ENCODE measurements at places on chromosomes 7 and 10.

DNA sequence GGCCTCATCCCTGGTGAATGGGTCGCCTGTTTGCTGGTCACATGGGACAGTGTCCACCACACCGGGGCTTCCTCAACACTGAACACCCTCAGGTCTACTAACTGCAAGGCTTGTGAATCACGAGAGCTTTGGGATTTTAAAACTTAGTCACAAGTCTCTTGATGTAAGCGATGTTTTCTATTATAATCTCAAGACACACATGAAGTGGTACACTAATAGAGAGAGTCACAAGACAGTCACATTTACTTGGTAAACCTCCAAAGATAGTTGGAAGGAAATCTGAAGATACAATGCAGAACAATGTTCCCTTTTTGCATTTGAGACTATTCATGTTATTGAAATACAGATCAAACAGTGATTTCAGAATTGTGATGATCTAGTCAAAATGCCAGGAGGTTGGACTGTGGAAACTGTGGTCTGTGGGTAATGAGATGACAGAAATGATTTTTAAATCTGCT is 233.1 kb upstream of the KLF6 start:
- no peak for DNase-seq

DNA sequence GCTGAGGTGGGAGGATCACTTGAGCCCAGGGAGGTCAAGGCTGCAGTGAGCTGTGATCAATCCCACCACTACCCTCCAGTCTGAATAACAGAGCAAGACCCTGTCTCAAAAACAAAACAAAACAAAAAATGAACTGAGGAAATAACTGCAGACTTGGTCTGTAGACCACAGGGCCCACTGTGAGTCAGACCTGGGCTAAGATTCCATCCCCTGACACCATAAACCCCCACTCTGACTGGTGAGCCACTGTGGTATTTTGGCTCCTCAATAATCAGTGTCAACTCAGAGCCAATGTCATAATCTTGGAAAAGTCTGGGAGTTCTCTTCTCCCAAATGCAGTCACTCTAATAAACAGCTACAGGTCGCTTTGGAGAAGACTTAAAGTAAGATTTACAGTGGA is 24.0 kb upstream of the ERCC6 start:
- DNase-seq = no peak

DNA sequence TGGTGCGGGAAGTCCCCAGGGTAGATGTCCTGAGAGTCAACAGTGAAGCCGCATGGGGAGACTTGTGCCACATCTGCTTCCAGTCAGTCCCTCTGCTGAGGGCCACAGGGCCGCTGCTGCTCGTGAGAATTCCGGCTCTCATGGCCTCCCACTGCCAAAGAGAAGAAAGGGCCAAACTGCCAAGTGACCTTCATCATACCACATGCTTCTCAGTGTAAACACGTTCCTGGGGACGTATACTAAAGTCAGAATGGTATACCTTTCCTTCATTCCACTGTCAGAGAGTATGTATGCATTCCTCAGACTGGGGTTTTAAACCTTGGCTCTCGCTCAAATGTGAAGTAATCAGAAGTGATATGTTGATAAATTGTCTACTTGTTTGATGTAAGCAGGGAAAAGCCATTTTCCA is 52.8 kb upstream of the SEC61G start:
- no peak for DNase-seq

- DNase-seq = no peak
Measured at GRCh38 chr10:87531908-87532622, 27.4 kb downstream of the MINPP1 start.

DNA sequence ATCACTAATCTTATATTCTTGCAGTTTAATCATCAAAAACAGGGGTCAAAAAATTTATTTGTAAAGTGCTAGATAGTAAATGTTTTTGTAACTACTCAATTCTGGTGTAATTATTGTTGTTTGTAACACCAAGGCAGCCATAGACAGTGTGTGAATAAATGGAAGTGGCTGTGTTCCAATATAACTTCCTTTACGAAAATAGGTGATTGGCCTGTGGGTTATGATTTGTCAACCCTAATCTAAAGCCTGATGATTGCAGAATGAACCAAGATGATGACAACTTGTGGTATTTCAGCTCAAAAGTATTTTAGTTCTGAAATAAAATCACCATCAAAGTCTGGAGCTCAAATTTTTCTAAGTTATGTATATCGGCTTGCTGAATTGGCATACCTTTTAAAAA is 34.4 kb upstream of the ETV1 start:
- DNase-seq = no peak

- DNase-seq = no peak
Measured at GRCh38 chr7:17090751-17091150, 207.7 kb upstream of the AHR start.

- no peak for DNase-seq
Measured at GRCh38 chr7:41573443-41573842, 129.4 kb downstream of the INHBA start.

DNA sequence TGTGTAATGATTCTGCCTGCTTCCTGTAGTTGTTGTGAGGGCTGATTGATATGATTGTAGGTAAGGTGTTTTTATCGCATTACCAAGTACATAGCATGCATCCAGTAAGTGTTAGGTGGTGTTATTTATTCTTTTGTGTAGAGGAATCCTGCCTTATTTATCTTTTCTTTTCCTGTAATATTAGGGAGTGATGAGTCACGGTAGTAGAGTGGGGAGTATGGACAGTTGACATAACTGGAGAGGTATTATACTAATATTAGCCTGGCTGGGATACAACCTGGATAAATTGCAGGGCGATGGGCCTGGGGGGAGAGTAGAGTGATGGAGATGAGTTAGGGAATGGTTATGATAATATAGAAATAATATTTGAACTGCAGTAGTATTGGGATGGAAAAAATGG is 9.8 kb downstream of the SDK1 start:
- no peak for DNase-seq

All from T47D (cell line).